ENCODE measurements at places on chromosomes 2 and 18.

DNA sequence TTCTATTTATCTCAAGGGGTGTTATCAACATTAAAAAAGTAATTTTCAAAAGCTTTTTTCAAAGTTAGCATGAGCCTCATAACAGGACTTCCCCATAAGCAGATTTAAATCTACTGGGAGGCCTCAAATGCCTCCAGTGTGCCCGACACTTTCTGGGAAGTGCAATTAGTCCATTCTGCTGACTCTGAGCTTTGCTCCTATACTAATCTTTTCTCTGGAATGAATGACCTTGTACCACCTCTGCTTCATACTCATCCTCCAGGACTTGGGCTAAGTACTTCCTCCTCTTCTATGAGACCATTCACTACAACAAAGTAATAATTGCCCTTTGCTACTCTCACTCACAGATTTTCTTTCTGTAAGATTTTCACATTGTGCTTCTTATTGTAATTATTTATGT is 111.1 kb downstream of the RIT2 start:
- DNase-seq: no peak

GRCh38 chr2:77119333-77119732 is 402.8 kb downstream of the LRRTM4 start:
- no peak for DNase-seq

DNA sequence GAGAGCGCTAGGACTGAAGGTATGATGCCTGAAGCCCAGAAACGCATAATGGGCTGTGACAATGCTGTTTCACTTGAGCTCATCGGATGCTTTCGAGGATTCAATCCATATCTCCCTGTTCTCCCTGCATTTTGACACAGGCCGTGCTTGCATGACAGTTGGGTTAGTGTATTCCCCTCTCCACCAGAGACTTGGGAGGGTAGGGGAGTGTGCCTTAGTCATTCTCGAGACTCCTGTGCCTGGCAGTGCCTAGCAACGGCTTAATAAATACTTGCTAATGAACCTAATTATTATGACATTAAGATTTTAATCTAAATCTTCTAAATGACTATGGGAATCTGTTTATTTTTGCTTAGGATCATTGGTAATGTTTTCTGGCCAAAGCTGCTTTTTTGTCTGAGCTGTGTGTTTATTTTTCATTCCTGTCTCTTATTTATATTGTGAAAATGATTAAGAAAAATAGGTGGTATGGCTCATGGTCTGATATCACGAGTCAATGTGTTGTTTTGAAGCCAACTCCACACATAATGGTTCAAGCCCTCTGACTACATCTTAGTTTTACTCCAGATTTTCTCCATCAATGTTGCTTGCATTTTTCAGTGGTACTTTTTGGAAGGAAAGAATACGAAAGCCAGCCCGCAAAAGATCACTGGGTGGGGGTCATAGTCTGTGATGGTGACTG is 61.3 kb downstream of the NEDD4L start:
- no peak for DNase-seq

DNA sequence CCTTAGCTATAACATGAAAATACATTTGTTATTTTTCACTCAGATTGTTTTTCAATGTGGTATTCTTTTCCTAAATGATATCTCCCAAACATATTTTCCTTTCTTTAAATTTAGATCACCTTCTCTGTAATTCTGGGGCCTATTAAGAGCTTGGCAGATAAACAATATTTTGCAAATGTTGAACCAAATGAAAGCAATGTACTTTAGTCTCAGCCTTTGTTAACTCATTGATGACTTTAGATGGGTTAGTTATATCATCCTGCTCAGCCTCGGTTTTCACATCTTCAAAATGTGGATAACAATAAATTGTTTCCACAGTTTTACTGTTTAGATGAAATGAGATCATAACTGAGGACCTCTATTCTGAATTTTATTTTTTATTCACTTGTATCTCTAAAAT is 1205.2 kb downstream of the SUCLG1 start:
- DNase-seq: no peak

DNA sequence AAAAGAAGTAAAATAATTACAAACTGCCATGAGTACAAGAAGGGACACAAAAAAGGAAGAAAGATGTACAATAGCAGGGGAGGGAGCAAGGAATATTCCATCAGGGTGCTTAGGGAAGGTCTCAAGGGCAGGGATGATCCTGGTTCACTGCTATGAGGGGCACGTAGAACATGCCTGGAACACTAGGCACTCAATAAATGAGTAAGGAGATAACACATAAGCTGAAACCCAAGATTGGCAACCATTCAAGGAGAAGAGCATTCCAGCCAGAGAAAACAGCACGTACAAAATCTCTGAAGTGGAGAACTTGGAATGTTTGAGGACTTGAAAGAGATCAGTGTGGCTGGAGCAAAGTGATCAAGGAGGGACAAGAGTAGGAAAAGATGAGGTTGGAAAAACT is 103.2 kb downstream of the FAM161A start:
- DNase-seq: no peak

DNA sequence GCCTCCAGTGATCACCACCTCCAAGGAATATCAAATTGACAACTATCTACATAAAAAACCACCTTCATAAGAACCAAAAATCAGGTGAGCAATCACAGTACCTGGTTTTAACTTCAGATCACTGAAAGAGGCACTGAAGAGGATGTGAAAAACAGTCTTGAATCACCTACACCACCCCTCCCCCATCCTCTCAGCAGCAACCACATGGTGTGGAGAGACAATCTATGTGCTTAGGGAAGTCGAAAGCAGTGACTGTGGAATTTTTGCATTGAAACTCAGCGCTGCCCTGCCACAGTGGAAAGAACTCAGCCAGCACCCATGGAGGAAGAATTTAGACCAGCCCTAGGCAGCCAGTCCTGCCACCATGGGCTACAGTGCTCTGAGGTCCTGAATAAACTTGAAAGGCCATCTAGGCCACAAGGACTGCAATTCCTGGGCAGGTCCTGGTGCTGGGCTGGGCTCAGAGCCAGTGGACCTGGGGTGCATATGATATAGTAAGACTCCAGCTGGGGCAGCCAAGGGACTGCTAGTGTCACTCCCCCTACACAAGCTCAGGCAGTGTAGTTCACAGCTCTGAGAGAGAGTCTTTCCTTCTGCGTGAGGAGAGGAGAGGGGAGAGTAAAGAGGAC is 75.6 kb downstream of the ATL2 start:
- DNase-seq: no peak

DNA sequence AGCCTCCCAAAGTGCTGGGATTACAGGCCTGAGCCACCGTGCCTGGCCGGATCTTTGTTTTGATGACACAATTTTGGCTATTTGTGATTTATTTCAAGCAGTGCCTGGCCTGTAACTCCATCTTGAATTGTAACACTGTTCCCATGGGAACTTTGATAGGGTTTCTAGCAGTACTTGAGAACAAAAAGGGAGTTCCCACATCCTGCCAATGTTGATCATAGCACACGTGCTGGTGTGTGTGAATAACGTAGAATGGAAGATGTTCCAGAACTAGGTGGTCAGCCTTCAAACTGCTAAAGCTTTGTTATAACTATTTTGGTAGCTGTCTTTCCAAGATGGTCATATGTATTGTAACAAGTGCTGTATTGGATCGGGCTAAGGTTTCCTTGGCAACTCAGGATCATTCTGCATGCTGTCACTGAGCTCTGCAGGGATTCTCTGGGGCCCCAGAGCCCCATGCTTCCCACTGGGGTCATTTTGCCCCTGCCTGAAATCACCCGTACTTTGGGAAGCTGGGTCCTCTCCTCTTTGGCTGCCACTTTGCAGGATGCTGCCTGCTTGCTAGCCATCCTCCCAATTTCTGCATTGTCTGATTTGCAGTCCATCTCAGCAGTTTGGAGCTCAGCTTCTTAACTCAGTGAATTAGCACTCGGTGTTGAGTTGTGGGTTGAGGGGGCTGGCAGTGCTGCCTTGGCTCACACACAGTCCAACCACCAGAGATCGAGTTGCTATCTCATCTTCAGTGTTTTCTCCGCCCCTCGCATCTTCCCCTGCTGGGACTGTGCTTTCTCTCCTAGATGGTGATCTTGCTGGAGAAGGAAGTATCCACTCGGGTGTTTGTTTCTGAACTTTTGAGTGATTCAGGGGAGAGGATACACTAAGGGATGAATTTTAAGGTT is 26.8 kb downstream of the SH3RF3 start:
- DNase-seq: no peak

GRCh38 chr2:234310166-234310565 is 186.7 kb downstream of the ARL4C start:
- DNase-seq: no peak

DNA sequence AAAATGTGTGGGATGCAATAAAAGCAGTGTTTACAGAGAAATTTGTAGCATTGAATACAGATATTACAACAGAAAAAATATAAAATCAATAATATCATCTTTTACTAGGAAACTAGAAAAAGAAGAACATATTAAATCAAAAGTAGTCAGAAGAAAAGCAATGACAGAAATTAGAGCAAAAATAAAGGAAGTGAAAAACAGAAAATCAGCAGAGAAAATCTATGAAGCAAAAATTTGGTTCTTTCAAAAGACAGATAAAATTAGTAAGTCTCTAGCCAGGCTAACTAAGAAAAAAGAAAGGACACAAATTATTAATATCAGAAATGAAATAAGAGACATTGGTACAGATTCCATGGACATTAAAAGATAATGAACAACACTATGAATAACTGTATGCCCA is 212.0 kb upstream of the MGAT5 start:
- no peak for DNase-seq

DNA sequence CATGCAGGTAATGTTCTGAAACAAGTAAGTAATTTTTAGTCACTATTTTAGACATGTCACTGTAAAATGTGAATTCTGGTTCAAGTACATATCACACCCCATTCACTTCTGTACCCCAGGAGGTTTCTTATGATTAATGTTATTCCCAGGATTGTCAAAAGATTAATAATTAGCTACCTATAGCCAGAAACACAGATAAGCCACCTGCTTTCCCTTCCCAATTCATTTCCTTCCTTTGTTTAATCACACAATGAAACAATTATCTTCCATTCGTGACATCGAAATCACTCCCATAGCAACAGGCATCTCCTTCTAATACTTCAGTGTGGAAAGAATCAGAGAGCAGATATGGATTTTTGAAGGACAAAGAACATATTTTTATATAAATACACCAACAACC is 1650.3 kb upstream of the CELF4 start:
- DNase-seq: no peak

DNA sequence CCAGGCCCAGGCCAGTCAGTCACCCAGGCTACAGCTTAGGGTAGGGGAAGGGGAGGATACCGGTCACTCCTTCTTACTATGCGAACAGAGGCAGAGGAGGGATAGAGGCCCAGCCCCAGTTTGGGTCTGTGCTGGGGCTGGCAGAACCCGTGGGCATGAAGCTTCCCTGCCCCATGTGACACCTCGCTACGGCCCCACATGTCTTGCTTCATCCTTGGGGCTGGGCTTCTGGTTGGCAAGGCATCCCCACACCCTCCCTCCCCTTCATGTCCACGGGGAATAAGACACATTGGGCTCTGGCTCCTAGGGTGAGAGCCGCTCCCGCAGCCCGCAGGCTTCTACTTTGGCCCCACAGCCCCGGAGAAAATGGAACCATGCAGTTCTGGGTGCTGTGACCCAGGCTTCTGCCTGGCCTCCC is 32.4 kb downstream of the HS1BP3 start:
- no peak for DNase-seq

DNA sequence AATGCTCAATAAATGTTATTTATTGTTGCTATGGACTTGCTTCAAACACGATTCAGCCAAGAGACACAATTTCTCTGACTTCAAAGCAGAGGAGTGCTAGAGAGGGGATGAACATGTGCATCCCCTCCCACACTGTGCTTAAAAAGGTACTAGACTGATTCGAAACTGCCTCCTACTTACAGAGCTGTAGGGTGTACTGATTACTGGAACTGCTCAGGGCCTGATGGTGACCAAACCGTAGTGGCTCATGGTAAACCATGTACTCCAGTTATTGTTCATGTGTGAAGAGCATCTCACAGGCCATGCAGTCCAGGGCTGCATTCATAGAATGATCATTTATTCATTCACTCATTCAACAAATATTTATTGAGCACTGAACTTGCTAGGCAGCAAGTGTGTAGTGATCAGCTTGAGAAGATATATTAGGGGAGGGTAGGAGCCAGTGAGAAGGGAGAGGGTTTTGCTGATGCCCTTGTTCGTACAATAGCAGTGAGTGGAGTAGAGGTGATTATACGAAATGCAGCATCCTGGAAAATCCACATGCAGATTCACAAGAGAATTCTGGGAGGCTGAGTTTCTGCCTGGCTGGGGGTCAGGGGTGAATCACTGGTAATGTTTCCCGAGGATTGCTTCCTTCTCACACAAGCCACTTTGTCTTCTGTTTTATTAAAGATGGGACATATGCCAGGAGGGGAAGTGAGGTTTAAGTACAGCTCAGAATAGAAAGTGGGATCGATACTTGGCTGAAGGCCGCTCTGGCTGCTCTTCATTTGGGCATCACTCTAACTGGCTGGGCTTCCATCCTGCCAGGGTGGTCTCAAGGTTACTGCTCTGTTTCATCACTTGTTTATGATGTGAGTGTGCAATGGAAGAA is 245.4 kb downstream of the RAD51AP2 start:
- no peak for DNase-seq

DNA sequence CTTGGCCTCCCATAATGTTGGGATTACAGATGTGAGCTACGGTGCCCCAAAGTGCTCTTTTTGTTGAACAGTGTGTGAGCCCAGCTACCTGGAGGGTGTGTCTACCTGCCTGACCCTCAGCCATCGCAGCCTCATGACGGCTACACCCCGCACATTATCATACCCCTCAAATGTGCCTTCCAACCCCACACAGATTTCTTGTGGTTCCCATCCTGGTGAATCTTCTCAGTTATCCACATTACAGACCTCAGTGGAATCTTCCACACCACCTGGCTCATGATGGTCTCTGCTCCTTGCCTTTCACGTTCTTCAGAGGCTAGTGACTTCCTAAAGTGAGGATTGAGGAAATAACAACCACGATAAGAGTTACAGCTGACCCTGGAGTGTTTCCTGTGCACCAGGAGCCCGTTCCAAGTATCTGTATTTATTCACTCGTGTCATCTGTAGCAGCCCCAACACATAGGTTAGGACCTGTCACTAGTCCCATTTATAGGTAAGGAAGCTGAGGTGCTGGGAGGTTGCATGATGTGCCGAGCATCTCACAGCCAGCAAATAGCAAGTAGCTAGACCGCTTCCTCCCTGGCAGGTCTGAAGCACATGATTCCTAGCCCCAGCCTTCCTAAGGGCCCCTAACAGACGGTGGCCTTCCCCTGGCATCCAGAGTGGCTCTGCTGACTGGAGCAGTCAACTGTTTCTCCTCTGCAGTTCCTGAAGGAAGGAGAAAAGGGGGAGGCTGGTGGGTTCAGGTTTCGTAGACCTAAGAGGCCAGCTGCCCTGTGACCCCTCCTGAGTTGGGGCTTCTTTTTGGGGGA is 47.3 kb downstream of the TCF7L1 start:
- DNase-seq: no peak

DNA sequence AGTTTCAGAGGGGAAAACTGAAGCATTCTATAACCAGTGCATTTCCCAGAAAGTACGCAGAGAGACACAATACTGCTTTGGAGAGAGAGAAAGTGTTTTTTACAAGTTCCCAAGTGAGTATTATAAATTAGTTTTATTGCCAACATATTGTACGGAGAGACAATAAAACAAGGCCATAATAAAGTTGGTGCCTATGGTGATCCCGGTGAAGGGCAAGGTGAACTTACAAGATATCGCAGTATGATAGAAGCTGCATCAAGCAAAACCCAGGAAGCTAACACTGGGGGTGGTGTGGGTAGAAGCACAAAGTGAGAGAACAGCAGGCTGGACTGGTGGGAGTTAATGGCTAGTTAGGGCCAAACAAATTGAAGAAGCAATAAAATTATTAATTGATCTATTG is 7.5 kb downstream of the TMSB10 start:
- no peak for DNase-seq

Measured in NT2/D1 (cell line).